ENCODE measurements at places on chromosomes 1 and 21. TPM values are rescaled to one million over a fixed set of nuclear protein-coding genes. Genes with fewer than 3 reads are reported as not detected.

DNA sequence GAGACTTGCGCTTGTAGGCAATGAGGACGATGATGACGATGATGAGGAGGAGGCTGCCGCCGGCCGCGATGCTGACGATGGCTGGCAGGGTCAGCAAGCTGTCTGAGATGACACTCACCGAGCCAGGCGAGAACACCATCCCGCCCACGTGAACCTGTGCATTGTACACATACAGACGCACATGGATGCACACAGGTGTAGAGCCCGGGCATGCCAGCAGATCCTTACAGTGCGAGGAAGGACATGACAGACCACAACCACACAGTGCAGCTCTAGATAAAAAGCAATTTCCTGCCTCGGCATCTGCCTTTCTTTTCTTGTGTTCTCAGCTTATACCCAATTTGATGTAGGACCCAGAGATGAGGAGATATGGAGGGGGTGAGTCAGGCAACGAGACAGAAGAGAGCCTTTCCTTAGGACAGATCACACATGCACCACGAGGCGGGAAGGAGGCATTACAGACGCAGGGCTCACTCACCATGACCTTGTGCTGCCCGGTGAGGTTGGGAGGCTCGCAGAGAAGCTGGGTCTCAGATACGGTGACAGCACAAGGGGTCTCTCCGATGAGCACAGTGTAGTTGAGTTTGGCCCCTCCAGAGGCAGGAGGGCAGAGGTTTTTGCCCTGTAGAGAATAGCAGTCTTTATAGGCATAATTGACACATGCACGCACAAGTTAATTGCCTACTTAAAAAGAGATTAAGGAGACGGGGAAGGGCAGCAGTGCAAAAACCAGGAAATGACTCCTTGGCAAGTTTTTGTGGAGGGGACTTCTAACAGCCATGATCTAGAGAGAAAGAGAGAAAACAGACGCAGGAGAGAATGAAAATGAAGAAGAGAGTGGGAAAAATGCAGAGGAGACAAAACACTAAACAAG, 133.9 kb upstream of the CD34 start:
- peaks cover 20% of the 10 kb centered on the region for H3K36me3 ChIP-seq
- peaks cover 9% of the 10 kb centered on the region for H3K4me1 ChIP-seq
- H3K27me3 ChIP-seq = no peaks in the 10 kb centered on the region
- no peak for DNase-seq
- no peak overlapping the region for H3K4me3 ChIP-seq
- no peak overlapping the region for H3K27ac ChIP-seq

GRCh38 chr1:229046251-229046853, 224.6 kb upstream of the RAB4A start:
- H3K4me1 ChIP-seq = no peaks in the 10 kb centered on the region
- H3K27me3 ChIP-seq = peaks cover 73% of the 10 kb centered on the region
- no peak overlapping the region for H3K27ac ChIP-seq
- DNase-seq = peak; percentile 69
- no peak overlapping the region for H3K4me3 ChIP-seq
- no peaks in the 10 kb centered on the region for H3K36me3 ChIP-seq

DNA sequence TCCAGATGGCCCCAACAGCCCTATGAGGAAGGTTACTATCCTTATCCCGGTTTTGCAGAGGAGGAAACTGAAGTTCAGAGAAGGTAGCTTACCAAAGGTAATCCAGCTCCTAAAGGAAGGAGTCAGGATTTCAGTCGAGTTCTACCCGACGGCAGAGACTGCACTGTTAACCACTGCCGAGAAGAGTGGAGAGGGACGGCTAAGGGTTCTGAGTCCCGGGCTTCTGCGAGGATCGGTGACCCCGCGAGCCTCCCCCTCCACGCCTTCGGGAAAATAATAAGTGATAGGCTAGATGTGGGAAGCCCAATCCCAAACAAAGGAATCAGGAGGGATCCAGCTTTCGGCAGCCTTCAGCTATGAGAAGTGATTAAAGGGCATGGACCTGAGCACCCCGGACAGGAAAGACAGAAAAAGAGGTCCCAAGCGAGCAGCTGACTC, 587 bp downstream of the TMEM53 start:
- peak overlapping the region; percentile 95 for H3K27ac ChIP-seq
- H3K4me1 ChIP-seq = peaks cover 29% of the 10 kb centered on the region
- H3K27me3 ChIP-seq = no peaks in the 10 kb centered on the region
- DNase-seq = no peak
- peak overlapping the region; percentile 86 for H3K4me3 ChIP-seq

DNA sequence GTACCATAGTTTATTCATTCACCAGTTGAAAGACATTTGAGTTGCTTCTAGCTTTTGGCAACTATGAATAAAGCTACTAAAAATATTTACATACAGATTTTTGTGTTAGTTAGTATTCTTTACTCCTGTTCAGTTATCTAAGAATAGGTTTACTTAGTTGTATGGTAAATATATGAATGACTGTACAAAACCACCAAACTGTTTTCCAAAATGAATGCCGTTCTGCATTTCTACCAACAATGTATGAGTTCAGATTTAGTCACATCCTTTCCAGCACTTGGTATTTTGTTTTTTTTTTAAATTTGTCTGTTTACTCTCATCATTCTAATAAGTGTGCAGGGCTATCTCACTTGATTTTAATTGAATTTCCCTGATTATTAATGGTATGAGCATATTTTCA, 3.4 kb upstream of the KIFAP3 start:
- no peak overlapping the region for H3K4me3 ChIP-seq
- H3K27ac ChIP-seq = no peak overlapping the region
- DNase-seq = no peak
- H3K27me3 ChIP-seq = no peaks in the 10 kb centered on the region

- H3K36me3 ChIP-seq = peaks cover 25% of the 10 kb centered on the region
- no peak for DNase-seq
- peak overlapping the region; percentile 97 for H3K4me3 ChIP-seq
- H3K4me1 ChIP-seq = peaks cover 39% of the 10 kb centered on the region
Measured at GRCh38 chr21:39182484-39183271, 573 bp downstream of the PSMG1 start.

DNA sequence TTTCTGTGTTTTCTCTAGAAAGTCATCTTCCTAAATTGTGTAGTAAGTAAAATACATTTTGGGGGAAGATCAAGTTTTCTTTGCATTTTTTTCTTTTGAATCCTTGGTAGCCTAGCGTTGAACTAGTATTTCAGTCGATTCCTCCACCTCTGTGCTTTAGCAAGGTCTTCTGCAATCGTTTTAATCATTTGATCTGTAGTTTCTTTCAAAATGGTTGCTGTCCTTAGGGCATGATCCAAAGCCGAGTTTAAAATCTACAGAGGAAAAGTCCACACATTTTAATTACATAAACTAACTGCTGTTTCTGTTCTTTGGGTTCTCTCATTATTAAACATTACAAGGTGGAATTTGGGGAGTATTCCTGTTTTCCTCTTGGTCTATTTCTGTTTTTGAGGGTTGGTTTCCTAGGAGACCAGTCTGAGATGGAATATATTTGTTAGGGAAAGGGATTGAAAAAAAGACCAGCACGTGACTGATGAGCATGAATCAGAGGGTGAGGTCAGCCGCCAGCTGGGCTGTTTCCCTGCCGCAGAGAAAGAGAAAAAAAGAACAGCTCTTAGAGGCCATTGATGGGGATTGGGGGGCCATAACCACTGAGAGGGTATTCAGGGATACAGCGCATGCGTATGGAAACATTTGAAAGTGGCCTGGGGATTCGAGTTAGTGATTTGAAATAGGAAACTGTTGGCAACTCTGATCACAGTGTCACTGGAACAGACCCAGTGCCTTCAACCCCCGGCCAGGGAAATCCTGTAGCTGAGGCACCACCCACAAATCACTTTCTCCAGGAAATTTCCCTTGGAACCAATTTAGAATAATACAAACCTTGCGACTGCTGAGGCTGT, 40.6 kb downstream of the AKNAD1 start:
- DNase-seq = peak; percentile 92
- H3K4me1 ChIP-seq = peaks cover 48% of the 10 kb centered on the region
- peak overlapping the region; percentile 100 for H3K27ac ChIP-seq
- no peaks in the 10 kb centered on the region for H3K27me3 ChIP-seq
- peaks cover 3% of the 10 kb centered on the region for H3K36me3 ChIP-seq

GRCh38 chr1:203692565-203693470, 66.2 kb downstream of the ATP2B4 start:
- H3K27me3 ChIP-seq = no peaks in the 10 kb centered on the region
- DNase-seq = peak; percentile 91
- peak overlapping the region; percentile 32 for H3K4me3 ChIP-seq

GRCh38 chr1:156961709-156962108, 41.3 kb downstream of the LRRC71 start:
- no peak overlapping the region for H3K27ac ChIP-seq
- peaks cover 5% of the 10 kb centered on the region for H3K4me1 ChIP-seq
- DNase-seq = no peak
- no peak overlapping the region for H3K4me3 ChIP-seq
- H3K36me3 ChIP-seq = peaks cover 53% of the 10 kb centered on the region

DNA sequence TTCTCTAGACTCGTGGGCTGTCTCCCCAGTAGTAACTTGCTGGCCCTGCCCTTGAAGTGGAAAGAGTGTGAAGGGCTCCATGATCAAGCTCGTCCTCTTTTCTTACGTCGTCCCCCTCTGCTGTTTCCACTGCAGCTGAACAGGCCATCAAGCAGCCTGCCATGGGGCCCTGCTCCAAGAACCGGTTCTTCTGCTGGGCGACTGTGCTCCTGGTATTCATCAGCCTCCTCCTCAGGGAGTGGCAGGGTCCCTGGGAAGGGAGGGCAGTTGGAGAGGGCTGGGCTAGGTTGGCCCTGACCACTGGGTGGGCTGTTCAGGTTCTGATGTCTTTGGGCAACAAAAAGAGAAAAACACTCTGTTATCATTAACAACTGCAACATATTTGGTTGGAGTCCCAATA, 151.5 kb downstream of the FCRL5 start:
- no peaks in the 10 kb centered on the region for H3K36me3 ChIP-seq
- no peak overlapping the region for H3K27ac ChIP-seq
- no peak for DNase-seq
- H3K4me3 ChIP-seq = no peak overlapping the region
- peaks cover 5% of the 10 kb centered on the region for H3K4me1 ChIP-seq

The RHCE gene
- 0.71 TPM for total RNA-seq

The DDOST gene
- total RNA-seq = 266 TPM

The CADM3 gene
- total RNA-seq = 0.13 TPM

All from osteocyte (in vitro differentiated cells).